ENCODE measurements at places on chromosomes 1 and 21.

- DNase-seq = no peak
These were observed 211.1 kb downstream of the MRPL39 start for GRCh38 chr21:25396135-25396711.

DNA sequence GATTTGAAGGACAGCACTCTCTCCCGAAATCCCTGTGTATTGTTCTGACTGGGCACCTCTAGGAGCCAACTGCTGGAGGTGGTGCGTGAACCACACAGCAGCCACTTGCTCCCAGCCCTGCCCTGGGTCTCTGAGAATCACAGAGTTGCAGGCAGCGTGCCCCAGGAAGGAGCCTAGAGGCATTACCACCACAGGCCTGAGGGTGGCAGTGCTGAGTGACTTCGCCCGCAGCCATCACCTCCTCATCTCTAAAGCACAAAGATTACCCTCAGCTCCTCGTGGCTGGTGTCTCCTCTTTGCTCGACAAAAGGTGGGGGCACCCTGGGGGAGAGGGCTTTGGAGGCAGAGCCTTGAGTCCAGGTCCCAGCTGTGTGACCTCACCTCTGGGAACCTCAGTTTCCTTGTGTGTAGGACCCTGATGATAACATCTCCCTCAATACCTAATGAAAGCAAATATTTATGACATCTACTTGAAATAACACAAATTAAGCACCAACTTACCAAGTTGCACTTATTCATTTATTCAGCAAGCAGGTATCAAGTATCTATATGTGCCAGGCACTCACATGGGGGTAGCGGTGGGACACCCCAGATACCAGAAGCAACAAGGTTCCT, 86.3 kb downstream of the VWA5B1 start:
- no peak for DNase-seq

- no peak for DNase-seq
These were observed 29.3 kb upstream of the TSPAN2 start for GRCh38 chr1:115118611-115119010.

- no peak for DNase-seq
These were observed 19.2 kb downstream of the ETV3 start for GRCh38 chr1:157119008-157119407.

GRCh38 chr1:43930168-43930948, 3.2 kb upstream of the ARTN start:
- no peak for DNase-seq

- DNase-seq = no peak
These were observed 183.4 kb upstream of the NFIA start for GRCh38 chr1:60898987-60899386.

- DNase-seq = no peak
These were observed 114.7 kb downstream of the PBX1 start for GRCh38 chr1:164673584-164674214.

GRCh38 chr1:40837601-40838000, 24.6 kb downstream of the CITED4 start:
- no peak for DNase-seq

GRCh38 chr1:39970274-39970673, 15.3 kb downstream of the MFSD2A start:
- DNase-seq = no peak

DNA sequence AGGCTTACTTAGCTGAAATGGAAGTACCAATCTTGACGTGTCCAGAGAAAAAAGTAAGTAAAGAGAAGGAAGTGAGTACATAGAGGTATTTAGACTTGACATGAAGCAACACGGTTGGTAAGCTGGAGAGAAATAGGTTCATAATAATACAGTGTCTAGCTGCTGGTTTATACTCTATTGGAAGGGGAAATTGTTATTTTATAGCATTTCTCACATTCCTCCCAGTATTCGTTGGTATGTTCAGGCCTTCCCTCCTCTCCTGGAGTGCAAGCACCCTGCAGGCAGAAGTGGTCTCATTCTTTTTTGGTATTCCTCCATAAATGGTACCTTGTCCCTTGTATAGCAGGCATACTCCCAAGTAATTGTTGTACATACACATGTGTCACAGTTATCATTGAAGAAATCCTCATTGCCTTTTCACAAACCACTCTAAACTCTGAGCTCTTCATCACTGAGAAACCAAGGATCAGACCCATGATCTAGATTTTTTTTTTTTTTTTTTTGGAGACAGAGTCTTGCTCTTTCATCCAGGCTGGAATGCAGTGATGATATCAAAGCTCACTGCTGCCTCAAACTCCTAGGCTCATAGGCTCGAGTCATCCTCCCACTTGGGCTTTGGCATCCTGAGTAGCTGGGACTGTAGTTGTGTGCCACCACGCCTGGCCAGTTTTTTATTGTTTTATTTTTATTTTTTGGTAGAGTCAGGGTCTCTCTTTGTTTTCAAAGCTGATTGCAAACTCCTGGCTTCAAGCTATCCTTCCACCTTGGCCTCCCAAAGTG, 9.8 kb upstream of the IPO9 start:
- DNase-seq = no peak

GRCh38 chr1:245108246-245108645, 46.5 kb upstream of the KIF26B start:
- DNase-seq = no peak

DNA sequence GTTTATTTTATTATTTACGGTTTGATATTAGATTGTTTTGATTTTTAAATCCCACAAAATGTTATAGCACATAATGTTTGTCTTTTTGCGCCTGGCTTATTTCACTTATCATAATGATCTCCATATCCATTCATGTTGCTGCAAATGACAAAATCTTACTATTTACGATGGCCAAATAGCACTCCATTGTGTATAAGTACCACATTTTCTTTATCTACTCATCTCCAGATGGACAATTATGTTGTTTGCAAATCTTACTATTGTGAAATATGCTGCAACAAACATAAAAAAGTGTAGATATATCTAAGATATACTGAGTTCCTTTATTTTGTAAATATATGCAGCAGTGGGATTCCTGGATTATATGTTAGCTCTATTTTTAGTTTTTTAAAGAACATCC, 1568.3 kb downstream of the AMY1C start:
- DNase-seq = no peak

DNA sequence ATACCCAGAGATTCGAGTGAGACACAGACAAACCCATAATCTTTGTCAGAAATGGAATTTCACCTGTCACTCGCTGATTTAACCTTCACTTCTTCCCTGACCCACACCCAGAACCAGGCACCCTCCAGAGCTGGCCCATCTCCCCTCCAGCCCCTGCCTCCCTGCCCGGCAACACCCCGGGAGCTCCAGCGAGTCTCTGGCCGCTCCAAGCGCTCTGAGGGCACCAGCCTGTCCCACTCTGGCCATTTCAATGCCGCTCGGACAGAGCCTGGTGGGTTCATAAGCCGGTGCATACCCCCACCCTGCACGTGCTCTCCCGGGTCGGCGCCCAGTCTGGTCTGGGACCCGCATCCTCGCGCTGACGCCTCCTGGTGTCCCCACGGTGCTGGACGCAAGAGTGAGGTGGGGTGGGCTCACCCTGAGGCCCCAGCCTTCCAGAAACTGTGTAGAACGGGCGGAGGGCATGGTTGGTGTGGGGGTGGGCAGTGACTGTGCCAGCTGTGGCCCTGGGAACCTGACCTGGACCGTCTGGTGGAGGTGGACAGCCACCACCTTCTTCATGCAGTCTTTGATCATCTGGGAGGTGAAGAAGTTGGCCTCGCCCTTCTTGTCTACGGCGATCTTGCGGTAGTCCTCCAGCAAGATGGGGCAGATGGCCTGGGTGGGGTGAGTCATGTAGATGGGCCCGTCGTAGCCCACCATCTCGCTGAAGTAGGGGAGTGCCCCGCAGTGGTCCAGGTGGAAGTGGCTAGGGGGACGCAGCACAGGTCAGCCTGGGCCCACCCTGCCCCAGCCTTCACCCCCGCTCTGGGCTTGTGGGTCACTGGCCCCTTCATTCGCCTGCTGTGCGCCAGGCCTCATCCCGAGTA, 5.4 kb downstream of the INTS11 start:
- no peak for DNase-seq

DNA sequence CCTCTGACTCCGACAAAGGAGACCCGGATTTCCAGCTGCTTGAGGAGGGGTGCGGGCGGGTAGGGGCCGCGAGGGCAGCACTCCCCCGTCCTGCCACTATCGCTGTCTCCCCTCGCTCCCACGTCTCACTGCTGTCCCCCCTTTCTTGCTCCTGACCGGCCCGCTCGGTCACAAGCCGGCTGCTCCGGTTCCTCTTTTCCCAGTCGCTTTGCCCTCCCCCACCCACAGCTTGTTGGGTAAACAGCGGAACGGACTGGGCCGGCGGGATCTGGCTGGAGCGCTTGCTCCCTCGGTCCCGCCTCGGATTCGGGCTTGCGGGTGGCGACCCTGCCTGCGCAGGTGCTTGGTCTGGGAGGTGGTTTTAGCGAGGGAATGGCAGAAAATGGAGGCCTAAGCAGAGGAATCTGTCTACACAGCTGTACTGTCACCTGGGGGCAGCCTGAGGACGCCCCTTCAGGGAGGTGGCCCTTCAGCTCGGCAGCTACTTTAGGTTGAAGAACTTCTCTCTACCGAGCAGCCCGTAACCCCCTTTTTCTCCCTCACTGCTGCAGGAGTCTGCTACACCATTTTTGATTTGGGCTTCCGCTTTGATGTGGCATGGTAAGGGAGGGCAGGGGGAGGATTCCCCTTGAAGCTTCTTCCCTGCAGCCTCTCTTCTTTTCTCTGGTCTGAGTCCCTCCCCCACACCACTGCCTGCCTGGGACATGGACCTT, 645 bp downstream of the ATP6V0B start:
- no peak for DNase-seq

GRCh38 chr1:157313240-157313807, 175.1 kb upstream of the ETV3 start:
- no peak for DNase-seq

GRCh38 chr1:115156826-115157468, 67.6 kb upstream of the TSPAN2 start:
- DNase-seq = no peak

- DNase-seq = no peak
These were observed 114.3 kb downstream of the SLC35F3 start for GRCh38 chr1:234018816-234019215.

GRCh38 chr1:114116086-114116485, 37.6 kb downstream of the SYT6 start:
- no peak for DNase-seq

DNA sequence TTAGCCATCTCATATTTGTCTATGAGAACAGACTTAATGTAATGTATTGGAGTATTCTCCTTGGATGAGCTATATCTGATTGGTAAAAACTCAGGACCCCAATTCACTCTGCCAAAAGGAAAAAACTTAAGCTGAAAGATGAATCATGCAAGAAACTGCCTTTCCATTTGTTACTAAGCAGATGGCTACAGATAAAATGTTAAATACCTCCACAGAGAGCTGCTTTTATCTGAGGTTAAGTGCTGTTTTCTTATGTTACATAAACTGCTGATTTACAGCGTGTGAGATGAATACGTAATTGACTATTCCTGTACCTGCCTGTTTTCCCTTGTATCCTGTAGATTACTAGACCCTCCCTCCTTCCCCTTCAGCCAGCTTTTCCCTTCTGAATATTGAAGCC, 49.3 kb downstream of the CLCA4 start:
- DNase-seq = no peak

DNA sequence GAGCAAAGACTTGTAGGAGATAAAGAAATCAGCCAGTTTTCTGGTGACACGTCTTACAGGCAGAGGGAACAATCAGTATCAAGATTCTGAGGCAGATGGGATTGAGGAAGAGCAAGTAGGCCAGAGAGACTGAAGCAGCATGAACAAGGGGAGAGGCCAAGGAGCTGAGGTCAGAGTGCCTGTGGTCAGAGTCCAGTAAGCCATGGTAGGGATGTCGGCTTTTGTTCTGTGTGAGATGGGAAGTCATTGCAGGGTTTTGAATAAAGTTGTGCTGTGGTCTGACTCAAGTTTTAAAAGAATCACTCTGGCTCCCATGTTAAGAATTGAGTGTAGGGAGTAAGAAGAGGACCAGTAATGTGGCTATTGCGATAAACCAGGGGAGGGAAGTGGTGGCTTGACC, 85.9 kb upstream of the IVNS1ABP start:
- no peak for DNase-seq

GRCh38 chr1:214303141-214303930, 22.4 kb downstream of the SMYD2 start:
- no peak for DNase-seq

GRCh38 chr1:227913764-227914721, 33.7 kb downstream of the WNT9A start:
- DNase-seq = no peak

DNA sequence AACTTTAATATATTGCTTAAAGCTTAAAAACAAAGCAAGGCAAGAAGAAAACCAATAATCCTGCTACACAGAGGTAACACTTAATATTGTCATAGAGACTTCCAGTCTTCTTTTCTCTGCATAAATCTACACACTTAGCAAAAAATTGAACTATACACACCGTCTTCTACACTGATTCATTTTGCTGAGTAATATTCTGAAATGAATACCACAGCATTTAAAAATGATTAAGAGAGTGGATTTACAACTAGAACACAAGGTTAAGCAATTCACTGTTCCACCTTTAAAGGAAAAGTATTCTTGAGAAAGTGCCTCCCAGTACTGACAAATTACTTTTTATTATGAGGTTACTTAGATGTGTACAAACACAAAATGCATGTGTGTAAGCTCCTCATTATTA, 22.2 kb upstream of the ITPKB start:
- DNase-seq = no peak

- no peak for DNase-seq
These were observed 51.7 kb upstream of the POU3F1 start for GRCh38 chr1:38098101-38098847.

GRCh38 chr1:177794376-177794991, 175.4 kb downstream of the SEC16B start:
- no peak for DNase-seq

- no peak for DNase-seq
These were observed 6.2 kb downstream of the SIM2 start for GRCh38 chr21:36704958-36705678.

GRCh38 chr1:179142889-179143299, 61.0 kb downstream of the TOR3A start:
- DNase-seq = no peak

- no peak for DNase-seq
These were observed 35.4 kb upstream of the FAM89A start for GRCh38 chr1:231075497-231075896.

GRCh38 chr1:56410405-56410804, 169.0 kb downstream of the PLPP3 start:
- no peak for DNase-seq

GRCh38 chr21:45019887-45020537, 54.4 kb upstream of the ADARB1 start:
- no peak for DNase-seq

- DNase-seq = no peak
These were observed 53.9 kb upstream of the LBR start for GRCh38 chr1:225481738-225482137.
